ENCODE measurements at places on chromosomes 2 and 18.

- DNase-seq: no peak
Measured at GRCh38 chr2:159124441-159124911, 156.0 kb downstream of the TANC1 start.

DNA sequence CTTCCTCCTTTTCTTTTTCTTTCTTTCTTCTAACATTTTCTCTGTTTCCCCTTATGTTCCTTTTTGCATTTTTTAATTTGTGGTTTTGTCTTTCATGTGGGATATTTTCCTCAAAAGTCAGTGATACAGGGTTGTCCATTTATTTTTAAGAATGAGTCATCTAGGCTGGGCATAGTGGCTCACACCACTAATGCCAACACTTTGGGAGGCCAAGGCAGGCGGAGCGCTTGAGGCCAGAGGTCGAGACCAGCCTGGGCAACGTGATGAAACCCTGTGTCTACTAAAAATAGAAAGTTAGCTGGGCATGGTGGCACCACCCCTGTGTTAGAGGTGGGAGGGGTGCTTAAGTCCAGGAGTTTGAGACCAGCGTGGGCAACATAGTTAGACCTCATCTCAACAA is 35.8 kb downstream of the KATNAL2 start:
- DNase-seq: no peak

DNA sequence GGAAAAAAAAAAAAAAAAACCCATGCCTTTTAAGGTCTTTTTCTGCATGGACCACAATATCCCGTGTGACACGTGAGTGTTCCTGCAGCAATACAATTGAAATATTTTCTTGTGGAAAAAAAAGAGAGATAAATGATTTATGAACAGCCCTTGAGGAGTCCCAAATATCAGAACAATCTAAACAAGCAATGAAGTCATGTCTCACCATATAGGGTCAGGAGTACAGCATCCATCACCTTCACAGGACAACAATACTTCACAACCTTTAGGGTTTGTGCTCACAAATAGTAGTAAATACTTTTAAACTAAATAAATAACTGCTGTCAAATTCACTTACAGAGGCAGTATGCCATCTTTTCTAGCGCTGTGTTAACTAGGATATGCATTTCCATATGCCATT is 87.9 kb downstream of the ZEB2 start:
- no peak for DNase-seq

- no peak for DNase-seq
Measured at GRCh38 chr2:37782721-37783371, 111.4 kb upstream of the CDC42EP3 start.

GRCh38 chr18:64175432-64175831 is 26.5 kb upstream of the LINC00305 start:
- DNase-seq: no peak

DNA sequence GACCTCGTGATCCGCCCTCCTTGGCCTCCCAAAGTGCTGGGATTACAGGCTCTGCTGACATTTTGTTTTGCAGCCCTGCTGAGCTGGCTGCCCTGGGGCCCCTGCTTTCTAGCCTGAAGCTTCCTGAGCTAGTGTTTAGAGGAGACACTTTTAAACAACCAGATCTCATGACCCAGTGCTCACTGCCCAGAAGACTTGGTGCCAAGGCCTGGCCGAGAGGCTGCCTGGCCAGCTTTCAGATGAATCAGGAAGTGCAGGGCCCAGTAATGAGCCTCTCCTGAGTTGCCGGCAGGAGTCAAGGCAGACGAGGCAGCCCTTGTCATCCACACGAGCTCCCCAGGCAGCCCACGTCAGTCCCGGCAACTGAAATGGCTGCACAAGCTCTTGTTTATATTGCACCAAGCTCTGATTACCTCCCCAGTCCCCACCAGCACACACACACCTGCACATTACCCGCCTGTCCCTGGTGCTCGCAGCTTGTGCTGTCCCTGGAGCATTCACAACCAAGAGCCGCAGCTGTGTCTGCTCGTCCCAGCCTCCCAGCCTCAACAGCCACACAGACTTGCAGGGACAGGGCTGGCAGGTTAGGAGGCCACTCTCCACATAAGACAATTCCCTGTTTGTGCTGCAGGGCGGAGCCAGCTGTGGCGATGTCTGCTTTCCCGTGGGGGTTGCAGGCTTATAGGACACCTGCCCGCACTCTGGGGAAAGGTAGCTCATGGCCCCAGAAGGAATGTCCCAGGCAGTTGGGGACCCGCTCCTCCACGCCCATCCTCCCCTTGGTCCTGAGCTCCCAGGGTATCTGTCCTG is 331.2 kb upstream of the MYT1L start:
- no peak for DNase-seq

- DNase-seq: no peak
Measured at GRCh38 chr2:6556755-6557154, 309.0 kb downstream of the CMPK2 start.

DNA sequence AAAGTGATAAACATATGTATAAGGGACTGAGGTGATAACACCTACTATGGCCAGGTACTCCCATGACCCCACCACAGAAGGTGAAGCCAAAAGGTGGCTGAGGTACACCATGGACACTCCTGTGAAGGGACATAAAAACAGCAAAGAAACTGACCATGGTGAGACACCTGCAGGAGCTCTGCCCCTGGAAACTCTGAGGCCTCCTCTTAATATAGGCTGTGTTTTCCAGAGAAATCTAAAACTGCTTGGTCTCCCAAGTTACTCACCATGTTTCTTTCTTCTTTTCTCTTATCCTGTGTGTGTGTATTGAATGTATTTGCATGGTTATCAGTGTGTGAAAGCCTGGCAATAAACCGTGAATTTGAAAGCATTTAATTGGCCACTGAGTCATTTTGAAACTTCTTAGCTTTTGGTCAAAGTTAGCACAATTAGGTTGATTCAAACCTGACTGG is 739.3 kb upstream of the GCFC2 start:
- DNase-seq: no peak

GRCh38 chr18:36323421-36323820 is 25.9 kb downstream of the FHOD3 start:
- DNase-seq: no peak

DNA sequence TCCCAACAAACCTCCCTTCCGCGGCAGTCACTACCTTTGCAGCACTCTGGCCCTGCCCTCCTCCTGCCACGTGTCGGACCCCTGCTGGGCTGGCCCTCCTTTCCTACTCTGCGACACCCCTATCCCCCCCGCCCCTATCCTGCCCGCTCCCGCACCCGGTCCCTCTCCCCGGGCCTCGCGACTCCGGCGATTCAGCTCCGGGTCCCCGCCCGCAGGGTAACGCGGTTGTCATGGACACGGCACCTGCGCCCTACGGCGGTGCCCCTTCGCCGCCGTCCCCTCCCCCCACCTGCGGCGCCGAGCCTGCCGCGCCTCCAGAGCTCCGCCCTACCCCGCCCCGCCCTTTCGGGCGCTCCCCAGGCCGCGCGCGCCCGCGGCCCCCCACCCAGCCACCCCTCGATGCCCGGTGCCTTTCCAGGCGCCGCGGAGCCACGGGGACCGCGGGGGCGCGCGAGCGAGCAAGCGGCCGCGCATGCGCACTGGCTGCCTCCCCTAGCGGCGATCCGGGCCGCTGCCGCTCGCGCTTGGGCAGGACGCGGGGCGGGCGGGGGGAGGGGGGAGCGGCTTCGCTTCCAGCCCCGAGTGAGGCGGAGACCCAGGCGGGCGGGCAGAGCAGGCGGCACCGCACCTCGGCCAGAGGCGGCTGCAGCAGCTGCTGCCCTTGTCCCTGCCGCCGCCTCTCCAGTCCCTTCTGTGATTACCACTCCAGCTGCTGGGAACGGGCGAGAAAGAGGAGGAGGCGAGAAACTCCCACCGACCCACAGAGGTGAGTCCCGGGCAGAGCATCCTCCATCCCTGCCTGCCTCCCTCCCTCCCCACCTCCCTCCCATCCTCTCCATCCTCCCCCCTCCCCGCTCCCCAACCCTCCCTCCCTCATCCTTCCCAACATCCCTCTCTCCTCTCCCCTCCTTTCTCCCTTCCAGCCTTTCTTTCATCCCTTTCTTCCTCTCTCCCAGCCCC is at the start of gene CTNNA2:
CTNNA2 (plus strand) TSS at position 610 of the 960 bp plus-strand sequence.
- no peak for DNase-seq

GRCh38 chr18:76489081-76489480 is 6.0 kb downstream of the ZNF516 start:
- DNase-seq: no peak

DNA sequence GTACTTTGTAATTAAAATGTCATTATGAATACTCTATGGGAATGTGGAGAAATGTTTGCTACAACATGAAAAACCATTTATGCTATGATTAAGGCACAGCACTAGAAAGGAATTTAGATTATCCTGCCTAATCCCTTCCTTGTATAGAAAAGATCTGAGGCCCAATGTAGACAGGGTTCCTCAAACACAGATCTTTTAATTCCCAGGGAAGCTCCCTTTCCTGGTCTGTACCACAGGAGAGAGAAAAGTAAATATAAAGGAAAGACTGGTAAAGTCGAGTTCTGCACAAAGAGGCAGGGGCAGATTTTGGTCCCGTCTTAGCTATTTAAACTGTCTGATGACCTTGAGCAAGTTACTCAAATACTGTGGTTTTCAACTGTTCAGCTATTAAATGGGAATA is 84.7 kb downstream of the ICA1L start:
- no peak for DNase-seq

GRCh38 chr18:48835745-48836170 is 115.0 kb downstream of the SMAD7 start:
- no peak for DNase-seq

GRCh38 chr18:55609160-55609825 is 21.3 kb upstream of the TCF4 start:
- DNase-seq: no peak

DNA sequence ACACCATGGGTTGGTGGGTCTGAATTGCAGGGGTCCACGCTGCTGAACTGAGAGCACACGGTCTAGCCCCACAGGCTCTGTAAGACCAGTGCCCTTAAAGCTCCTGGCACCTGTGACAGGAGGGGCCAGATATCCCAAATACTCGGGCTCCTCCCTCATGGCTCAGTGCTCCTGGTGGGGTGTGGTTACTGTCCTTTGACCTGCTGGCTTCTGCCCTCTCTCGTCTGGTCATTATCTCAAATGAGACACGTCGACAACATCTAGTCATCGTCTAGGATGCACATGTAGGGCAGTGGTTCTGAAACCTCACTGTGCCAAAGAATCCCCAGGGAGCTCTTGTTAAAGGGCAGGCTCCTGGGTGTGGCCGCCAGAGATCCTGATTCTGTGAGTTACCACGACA is 258.4 kb downstream of the LOXHD1 start:
- no peak for DNase-seq

- DNase-seq: no peak
Measured at GRCh38 chr18:61635901-61636528, 256.8 kb downstream of the RNF152 start.

DNA sequence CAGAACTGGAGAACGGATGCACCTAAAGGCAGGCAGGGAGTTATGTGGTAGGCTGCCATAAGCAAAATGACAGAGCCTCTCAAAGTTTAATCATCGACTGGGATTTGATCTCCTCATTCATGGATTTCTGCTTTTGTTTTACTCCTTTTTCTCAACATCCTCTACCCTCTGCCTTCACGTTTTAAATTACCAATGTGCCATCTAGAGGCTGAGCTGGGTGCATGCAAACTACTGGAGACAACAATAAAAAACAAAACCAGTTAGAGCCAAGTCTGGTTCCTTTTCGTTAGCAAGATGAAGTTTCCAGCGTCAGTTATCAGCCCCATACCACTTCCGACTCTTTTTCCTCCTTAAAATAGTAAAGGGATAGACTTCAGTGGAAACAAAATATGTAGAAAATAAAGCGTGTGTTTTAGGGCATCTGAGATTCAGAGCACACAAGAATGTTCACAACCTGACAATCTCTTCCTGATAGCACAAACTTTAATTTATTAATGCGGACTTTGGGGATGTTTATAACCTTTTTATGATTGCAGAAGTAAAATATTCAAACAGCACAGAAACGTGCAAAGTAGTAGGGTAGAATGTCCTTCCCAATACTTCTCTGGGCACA is 117.0 kb downstream of the LAMA1 start:
- no peak for DNase-seq

- DNase-seq: no peak
Measured at GRCh38 chr18:417495-417894, 83.0 kb downstream of the COLEC12 start.

GRCh38 chr2:2758793-2759367 is 427.8 kb upstream of the MYT1L start:
- DNase-seq: no peak

DNA sequence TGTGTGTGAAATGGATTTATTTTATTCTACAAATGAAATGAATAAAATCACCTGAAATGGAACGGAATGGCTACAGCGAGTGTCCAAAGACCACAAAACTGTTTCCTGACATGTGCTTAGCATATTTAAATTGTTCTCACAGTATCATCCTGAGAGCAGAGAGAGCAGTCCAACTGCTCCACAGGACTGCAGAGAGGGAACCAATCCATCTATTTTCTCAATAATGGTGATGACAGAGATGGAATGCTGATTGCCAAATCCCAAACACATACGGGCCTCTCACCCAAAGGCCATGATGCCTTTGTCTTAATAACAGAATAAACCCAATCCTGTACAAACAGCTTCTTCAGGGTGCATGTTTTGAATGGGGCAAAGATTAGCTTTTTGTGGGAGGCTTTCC is 41.1 kb downstream of the STAT1 start:
- DNase-seq: no peak

DNA sequence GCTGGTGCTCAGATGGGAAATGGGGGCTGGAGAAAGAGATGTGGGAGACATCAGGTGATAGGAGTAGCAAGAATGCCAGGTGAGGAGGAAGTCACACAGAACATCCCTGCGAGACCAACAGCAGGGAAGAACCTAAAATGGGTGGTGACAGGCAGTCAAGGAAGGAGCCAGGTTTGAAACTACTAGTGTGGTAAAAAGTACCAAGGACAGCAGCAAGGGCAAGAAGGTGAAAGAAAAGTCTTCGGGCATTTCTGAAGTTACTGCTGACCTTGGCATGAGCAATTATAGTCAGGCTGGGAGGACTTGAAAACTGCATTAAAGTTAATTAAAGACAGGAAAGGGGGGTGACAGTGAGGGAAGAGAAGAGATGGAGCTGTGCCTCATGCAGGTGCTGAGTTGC is 410.4 kb downstream of the RAD51AP2 start:
- DNase-seq: no peak

DNA sequence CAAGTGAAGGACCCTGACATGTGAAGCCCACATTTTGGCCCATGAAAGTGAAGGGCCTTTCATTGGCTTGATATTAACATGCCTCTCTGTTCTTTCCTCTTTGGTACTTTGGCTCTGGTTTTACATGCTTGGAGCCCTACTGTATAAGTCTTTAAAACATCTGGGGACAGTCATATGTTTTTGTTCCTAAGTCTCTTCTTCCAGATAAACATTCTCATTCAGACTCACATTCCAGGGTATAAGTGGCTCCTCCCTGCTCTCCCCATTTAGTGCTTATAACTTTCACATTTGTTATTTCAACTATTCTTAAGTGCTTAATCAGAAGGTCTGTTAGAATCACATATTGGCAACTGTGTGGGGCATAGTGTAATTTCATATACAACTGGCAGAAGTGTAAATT is 1932.2 kb upstream of the CELF4 start:
- no peak for DNase-seq

- DNase-seq: no peak
Measured at GRCh38 chr18:79498662-79499061, 102.9 kb downstream of the NFATC1 start.
